ENCODE measurements at places on chromosomes 7 and 10.

DNA sequence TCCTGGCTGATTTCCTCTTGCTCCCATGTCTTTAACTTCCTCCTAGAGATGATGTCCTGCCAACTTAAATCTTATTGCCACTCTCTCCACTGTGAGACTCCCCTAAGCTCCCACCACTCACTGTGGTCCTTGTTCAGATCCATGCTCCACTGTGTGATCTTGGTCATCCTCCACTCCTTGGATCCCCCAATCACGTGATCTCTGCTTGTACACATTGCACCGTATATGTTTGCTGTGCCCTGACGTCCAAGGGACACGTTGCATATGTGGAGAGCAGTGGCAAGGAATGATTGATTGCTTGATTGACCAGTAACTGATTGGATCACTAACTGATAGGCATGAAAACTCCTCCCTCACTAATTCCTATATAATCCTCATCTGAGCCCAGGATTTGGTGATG is 395.1 kb downstream of the SDK1 start:
- DNase-seq = no peak

DNA sequence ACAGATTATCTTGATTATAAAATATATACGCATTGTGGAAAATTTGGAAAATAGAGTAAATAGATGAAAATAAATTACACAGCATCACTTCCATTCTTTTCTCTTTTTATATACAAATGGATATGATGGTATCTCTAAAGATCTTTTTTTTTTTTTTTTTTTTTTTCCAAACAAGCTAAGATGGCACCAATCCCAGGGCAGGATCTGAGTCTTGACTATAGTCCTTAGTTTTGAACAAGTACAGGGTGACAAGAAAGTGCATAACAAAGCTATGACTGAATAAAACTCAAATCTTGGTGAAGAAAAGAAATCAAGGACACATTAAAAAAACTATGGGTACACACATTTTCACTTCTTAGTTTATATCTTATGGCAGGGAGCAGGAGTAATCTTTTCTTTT is 42.6 kb upstream of the FAM133B start:
- DNase-seq = no peak

- DNase-seq = peak; percentile 34
Measured at GRCh38 chr7:1065585-1066241, 21.4 kb downstream of the GPR146 start.

- DNase-seq = peak; percentile 4
Measured at GRCh38 chr7:152756116-152756515, 3.4 kb upstream of the ACTR3B start.

GRCh38 chr7:44338600-44338999 is 13.2 kb upstream of the CAMK2B start:
- DNase-seq = no peak

- no peak for DNase-seq
Measured at GRCh38 chr7:47992446-47992845, 13.0 kb upstream of the HUS1 start.

DNA sequence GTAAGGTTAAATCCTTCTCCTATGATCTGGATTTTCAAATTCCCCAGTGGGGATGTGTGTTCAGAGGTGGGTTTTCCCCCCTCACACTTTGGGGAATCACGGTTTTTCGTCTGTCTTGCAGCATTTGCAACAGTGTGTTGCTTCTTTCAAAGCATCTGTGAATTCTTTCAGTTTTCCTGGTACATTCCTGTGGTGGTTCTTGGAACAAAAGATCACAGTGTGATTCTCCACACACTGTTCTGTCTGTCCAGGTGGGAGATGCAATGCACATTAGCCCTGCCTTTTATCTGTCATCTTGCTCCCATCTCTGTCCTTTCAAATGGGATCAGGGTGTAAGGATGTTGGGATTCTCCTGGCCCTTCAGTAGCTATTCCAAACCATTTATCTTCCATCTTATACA is 11.8 kb downstream of the AGK start:
- DNase-seq = no peak

GRCh38 chr7:29143751-29144150 is 2.6 kb downstream of the CPVL start:
- DNase-seq = no peak
